ENCODE measurements at places on chromosomes 3 and 15. TPM values are rescaled to one million over a fixed set of nuclear protein-coding genes. Genes with fewer than 3 reads are reported as not detected.

Gene CTXN2
- total RNA-seq, result not detected

Gene ATP13A5
- not detected for total RNA-seq

Gene LOXL1
- 100 TPM for total RNA-seq

Gene AP3B2
- total RNA-seq, result 1.8 TPM

Gene B3GALNT1
- 12.3 TPM for total RNA-seq

Gene ERICH6
- total RNA-seq, result 0.14 TPM

Gene CFAP44
- total RNA-seq, result 2.4 TPM

Gene ZBTB20
- total RNA-seq, result 23.6 TPM

Gene PIF1
- 2.6 TPM for total RNA-seq

Gene CRYGS
- 1.3 TPM for total RNA-seq

Gene ECE2
- total RNA-seq, result not detected

Gene KLHDC8B
- total RNA-seq, result 41.6 TPM

Gene GOLGA8J
- total RNA-seq, result not detected

Gene WNT5A
- total RNA-seq, result 128 TPM

Gene ZNF385D
- not detected for total RNA-seq

Gene CCR2
- not detected for total RNA-seq

Gene AGBL1
- not detected for total RNA-seq

Gene SH3GL3
- not detected for total RNA-seq

Gene SLC38A3
- not detected for total RNA-seq

Gene A4GNT
- not detected for total RNA-seq

Gene IQCH
- total RNA-seq, result 1.9 TPM

Gene GCSAM
- total RNA-seq, result not detected

Gene TTC23
- 27.8 TPM for total RNA-seq

Gene SLC49A4
- 26.3 TPM for total RNA-seq

Gene KCNMB3
- total RNA-seq, result 0.88 TPM

Gene ASB14
- not detected for total RNA-seq

Gene BCHE
- 0.57 TPM for total RNA-seq

Gene XXYLT1
- 35.8 TPM for total RNA-seq

Gene ATP10A
- 2.6 TPM for total RNA-seq

Gene EPHA3
- total RNA-seq, result 0.22 TPM

Gene POLR2H
- total RNA-seq, result 74.4 TPM

Gene SLC28A2
- not detected for total RNA-seq

Gene FANCD2OS
- total RNA-seq, result not detected

Data from placental pericyte (primary cell).